HS-27A (cell line): ENCODE measurements at places on chromosomes 7 and 10.

DNA sequence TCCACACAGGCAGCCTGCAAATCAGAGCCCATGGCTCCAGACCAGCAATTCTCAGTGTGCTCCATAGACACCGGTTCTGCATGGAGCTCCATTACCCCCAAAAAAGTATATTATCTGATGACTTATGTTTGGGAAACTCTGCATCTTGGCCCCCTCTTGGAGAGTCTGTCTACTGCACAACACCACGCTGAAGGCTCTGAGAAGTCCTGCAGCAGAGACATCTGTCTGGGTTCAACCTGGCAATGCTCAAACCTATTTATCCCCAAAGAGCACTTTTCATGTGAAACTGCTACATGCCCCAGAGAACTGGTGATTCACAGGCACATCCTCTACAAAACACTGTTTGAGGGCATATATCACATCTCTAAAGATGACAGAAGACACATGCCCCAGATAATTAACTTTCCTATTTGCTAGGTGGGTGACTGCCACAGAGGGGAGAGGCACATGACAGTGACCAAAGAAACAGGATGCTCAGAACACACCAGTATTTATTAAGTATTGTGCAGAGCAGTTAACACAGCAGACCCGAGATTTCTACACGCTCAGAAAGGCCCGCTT, 83.8 kb downstream of the DLG5 start:
- DNase-seq, result no peak

DNA sequence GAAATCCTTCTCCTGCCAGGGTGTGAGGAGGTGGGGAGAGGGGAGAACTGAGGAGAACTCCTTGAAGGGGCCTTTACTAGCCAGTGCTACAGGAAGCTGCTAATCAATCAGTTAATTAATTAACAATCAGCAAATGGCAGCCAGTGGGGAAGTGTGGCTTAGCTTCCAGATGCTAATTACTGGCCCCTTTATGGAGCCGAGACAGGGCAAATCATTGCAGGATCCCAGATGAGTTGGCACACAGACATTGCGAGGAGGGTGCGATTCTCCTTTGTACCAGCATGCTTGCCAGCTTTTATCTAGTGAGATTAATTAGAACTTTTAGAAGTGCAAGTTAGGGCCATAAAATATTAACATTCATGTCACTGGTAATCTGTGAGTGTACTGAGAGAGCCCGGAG, 84.0 kb downstream of the XRCC2 start:
- DNase-seq, result no peak

DNA sequence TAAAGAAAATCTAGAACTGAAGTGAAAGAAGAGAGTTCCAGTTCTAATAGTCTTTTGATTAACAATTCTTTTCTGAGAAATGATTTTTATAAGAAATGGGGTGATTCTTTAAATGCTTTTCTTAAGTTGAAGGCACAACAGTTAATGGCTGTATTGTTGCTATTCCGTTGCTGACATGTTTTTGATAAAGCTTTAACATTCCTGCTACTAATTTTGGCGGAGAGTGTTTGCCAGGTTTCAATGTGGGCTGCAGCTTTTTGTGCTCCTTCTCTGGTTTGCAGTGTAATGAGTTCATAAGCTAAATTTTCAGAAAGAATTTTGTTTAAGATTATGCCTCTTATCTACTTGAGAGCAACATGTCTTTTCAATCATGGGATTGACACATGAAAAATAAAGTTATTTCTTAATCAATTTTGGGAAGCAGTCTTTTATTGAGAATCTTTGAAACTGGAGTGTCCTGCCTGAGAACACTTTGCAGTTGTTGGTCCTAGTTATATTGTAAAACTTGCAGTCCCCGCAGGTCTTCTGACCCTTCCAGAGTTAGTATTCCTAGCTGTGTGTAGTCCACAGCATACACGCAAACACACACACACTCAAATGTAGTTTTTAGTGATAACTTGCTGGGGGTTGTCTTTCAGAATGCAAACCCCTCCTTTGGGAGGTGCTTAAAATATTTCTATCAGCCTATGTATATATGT, 56.7 kb downstream of the COL17A1 start:
- no peak for DNase-seq

- DNase-seq, result no peak
These were observed 46.1 kb upstream of the CACUL1 start for GRCh38 chr10:118800920-118801319.

GRCh38 chr7:130929896-130930659, 196.1 kb upstream of the KLF14 start:
- DNase-seq, result no peak

- no peak for DNase-seq
These were observed 178.1 kb downstream of the ADAM12 start for GRCh38 chr10:126210051-126210651.

DNA sequence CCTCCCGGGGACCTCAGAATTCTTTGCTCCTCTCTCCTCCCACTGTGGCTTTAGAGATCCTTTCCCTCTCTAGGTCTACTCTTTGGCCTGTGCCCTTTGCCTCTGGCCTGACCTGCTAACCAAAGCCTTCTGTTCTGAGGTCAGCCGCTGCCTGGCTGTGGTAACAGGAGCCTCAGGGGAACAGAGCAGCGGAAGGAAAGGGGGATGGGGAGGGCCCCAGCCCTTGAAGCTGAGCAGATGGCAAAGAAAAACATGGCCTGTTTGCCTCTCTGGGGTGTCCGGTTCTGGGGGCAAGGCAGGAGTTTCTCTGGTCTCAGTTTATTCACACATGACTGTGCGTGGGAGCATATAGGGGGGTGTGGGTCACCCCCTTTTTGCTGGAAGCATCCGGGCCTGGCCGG, 28.2 kb downstream of the COL26A1 start:
- DNase-seq, result no peak

DNA sequence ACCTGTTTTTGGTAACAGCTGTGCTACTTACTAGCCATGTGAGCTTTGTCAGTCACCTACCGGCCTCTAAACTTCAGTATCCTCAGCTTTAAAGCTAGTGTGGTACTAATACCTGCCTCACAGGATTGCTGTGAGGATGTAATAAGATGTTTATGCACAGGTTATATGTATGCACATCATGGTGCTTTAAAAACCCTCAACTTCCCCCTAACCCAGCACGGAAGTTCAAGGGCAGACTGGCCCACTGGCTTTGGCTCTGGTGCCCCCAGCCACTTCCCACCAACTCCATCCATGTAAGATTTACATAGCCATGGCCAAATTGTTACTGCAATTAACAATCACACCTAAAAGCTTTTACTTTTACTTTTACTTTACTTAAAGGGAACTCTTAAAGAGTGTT, 676.0 kb upstream of the GALNT17 start:
- no peak for DNase-seq

GRCh38 chr7:70673778-70674570, 458.0 kb upstream of the GALNT17 start:
- DNase-seq, result no peak

DNA sequence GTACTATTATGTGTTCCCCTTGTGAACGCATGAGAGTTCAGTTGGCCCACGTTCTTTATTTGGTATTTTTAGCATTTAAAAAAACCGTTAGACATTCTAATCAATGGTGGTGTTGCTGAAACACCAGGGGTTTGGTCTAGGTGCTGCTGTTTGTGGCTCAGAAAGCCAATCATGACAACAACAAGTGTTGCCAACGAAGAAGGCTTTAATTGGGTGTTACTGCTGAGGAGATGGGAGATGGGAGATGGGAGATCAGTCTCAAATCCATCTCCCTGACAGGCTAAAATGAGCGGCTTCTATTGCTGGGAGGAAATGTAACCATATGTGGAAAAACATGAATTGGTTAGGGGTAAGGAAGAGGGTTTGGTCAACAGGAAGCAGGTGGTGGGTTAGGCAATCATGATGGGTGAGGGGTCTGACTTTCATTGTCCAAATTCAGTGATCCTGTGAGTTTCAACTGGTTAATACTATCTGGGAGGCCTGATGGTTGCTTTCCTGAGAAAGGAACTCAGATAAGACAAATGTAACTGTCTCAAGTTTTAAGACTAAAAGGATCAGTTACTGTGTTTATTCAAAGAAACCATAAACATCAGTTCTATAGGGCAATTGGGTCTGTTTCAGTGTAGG, 4.6 kb upstream of the ZNF425 start:
- DNase-seq, result no peak

- no peak for DNase-seq
These were observed 106.6 kb upstream of the DOCK1 start for GRCh38 chr10:126798649-126799048.

GRCh38 chr7:41037691-41038090, 665.2 kb downstream of the INHBA start:
- DNase-seq, result no peak

- no peak for DNase-seq
These were observed 27.3 kb downstream of the SH3PXD2A start for GRCh38 chr10:103828107-103828506.

DNA sequence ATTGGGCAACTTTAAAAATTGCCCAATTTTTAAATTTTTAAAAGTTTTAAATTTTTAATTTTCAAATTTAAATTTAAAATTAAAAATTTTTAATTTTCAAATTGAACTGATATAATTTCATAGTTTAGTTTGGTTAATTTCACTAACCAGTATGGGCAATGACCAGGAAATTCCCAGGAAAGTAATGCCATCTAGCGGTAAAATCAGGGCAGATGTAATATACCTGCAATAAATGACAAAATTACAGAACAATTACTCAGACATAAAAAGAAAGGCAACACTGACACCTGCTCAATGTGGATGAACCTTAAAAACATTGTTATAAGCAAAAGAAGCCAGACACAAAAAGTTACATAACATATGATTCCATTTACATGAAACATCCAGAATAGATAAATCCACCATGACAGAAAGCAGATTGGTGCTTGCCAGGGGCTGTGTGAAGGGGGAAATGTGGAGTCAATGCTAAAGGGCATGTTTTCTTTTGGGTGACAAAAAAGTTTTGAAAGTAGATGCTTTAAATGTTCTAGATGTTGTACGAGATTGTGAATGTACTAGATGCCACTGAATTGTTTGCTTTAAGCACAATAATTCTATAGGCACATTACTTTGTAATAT, 28.6 kb upstream of the SLC16A12 start:
- DNase-seq, result no peak

DNA sequence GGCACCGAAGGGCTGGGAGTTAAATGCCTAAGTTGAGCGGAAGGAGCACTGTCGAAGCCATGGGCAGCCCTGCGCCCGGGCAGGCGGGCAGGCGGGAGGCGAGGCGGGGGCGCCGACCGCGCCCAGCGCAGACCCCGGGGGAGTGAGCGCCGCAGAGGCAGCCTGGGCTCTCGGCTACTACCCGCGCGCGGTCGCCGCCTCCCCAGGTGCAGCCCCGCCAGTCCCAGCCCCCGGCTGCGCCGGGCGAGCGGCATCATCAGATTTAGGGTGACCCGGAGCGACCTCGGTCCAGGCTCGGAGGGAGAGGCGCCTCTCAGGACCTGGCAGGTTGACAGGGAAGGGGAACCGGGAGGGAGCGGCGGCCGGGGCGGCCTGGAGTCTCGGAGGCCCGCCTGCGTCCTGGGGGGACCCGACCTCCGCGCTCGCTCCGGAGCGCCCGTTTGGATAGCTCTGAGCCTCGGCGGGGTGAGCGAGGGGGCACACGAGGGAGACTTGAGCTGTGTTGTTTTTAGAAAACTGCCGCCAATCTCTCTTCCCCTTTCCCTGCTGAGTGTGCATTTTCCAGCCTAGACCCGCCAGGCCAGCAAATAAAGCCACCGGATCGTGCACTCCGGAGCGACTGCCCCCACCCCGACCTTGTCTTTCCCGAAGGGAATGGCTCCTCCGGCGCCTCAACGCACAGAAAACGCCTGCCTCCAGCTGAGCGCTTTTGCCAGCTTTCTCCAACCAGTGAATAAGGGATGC, 2.3 kb upstream of the NRP1 start:
- DNase-seq, result no peak

- no peak for DNase-seq
These were observed 7.5 kb upstream of the FAM131B start for GRCh38 chr7:143369678-143370651.

GRCh38 chr7:84370114-84370513, 175.5 kb upstream of the SEMA3A start:
- DNase-seq, result no peak

DNA sequence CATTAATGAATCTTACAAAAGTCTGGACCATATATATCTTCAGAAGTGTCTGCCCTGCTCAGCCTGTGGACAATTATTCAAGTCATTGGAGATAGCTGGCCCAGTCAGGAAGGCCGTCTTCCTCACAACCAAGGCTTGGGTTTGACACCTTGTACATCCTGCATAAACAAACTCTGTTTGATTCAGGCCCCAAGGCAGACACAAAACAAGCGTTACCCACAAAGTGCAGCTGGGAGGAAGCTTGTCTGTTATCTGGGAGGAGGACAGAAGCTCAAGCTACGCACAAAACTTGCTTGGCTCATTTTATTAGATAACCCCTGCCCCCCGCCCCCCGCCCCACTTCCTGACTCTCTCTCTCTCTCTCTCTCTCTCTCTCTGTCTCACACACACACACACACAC, 166.9 kb upstream of the WDR11 start:
- DNase-seq, result no peak

DNA sequence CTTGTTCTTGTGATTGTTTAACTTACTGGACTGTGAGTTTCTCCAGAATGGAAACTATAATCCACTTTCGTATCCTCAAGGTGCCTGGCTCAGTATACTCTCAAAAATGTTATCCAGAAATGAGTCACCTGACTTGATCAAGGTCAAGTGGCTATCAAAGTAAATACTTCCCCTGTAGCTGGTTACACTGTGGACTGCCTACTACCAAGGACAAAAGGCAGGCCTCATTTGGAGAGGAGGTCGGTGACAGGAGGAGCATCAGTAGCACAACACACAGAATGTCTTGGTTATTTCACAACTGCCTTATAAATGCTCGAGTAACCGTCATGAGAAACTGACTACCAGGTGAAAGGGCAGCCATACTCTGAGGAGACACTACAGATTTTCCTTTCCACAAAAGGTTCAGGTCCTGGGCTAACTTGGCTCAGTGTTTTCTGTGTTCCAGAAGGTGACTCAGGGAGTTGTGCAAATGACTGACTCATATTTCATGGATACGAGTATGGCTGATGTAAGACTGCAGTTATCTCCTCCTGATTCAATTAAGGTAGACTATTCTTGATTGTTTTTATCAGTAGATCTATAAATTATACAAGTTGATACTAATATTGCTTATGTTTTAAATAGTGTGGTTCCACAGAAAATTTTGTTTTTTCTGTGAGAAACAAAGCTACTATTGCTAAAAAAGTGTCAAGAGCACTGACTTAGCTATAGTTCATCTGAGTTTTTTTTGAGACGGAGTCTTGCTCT, 4.2 kb upstream of the CCNY start:
- DNase-seq, result no peak

GRCh38 chr7:22373911-22374310, 17.0 kb upstream of the RAPGEF5 start:
- DNase-seq, result no peak

DNA sequence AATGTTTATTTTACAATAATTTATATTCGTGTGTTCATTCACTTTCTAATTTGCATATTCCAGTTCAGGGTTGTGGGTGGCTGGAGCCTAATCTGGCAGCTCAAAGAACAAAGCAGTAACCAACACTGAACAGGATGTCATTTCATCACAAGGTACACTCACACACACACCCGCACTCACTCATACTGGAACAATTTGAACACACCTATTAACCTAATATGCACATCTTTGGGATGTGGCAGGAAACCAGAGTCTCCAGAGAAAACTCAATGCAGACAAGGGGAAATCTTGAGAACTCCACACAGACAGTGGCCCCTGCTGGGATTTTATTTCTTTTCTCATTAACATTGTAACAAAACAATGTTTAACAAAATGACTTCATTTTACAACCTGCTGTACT, 97.4 kb downstream of the TWIST1 start:
- no peak for DNase-seq

GRCh38 chr7:104971290-104972071, 42.5 kb upstream of the KMT2E start:
- DNase-seq, result no peak
